ENCODE measurements at places on chromosomes 13 and 19. TPM values are rescaled to one million over a fixed set of nuclear protein-coding genes. Genes with fewer than 3 reads are reported as not detected.

BCAM gene
- total RNA-seq, result not detected

ZNF154 gene
- total RNA-seq, result 14.9 TPM

WASF3 gene
- not detected for total RNA-seq

GAS6 gene
- total RNA-seq, result 2.6 TPM

LILRA2 gene
- total RNA-seq, result not detected

NLRP5 gene
- not detected for total RNA-seq

CEACAM6 gene
- total RNA-seq, result not detected

PTGIR gene
- total RNA-seq, result 8.0 TPM

ZNF575 gene
- total RNA-seq, result 3.9 TPM

OR7C1 gene
- total RNA-seq, result not detected

RDH8 gene
- total RNA-seq, result not detected

NCLN gene
- 51.1 TPM for total RNA-seq

CHAF1A gene
- total RNA-seq, result 79.1 TPM

LIM2 gene
- not detected for total RNA-seq

SULT2A1 gene
- not detected for total RNA-seq

CEACAM8 gene
- total RNA-seq, result not detected

ZFP30 gene
- 18.9 TPM for total RNA-seq

Data from activated naive CD8-positive, alpha-beta T cell treated with anti-CD3 and anti-CD28 coated beads, Interleukin-2, amount 10 ng/mL, durations not matched to agents 7 days and 5 days (primary cell).